Sciatic nerve (tissue), 2 donors: ENCODE measurements at places on chromosomes 2 and 18. TPM values are rescaled to one million over a fixed set of nuclear protein-coding genes. Genes with fewer than 3 reads are reported as not detected.

DNA sequence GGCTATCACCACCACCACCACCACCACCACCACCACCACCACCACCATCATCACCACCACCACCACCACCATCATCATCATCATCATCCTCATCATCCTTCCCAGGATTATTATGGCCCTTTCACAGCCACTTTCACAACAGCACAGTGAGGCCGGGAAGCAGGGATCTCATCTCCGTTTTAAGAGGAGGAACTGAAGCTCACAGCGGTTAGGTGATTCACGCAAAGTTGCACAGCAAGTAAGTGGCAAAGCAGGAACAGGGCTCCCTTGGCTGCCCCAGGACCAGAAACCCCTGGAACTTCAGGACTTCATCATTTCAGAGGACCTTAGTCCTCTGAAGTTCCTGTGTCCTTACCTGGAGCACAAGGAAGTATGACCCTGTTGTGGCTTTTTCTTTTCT, 26.8 kb downstream of the MRPL35 start:
- DNase-seq, result no peak

- DNase-seq, result no peak
These were observed 65.3 kb downstream of the SLC40A1 start for GRCh38 chr2:189515264-189515663.

GRCh38 chr2:212929116-212929515, 222.3 kb downstream of the IKZF2 start:
- DNase-seq, result no peak

- no peak for DNase-seq
These were observed 334.7 kb downstream of the EIPR1 start for GRCh38 chr2:3042601-3043585.

GRCh38 chr2:122194546-122194945, 439.1 kb downstream of the TSN start:
- no peak for DNase-seq

GRCh38 chr2:152348388-152348787, 13.4 kb downstream of the FMNL2 start:
- no peak for DNase-seq

DNA sequence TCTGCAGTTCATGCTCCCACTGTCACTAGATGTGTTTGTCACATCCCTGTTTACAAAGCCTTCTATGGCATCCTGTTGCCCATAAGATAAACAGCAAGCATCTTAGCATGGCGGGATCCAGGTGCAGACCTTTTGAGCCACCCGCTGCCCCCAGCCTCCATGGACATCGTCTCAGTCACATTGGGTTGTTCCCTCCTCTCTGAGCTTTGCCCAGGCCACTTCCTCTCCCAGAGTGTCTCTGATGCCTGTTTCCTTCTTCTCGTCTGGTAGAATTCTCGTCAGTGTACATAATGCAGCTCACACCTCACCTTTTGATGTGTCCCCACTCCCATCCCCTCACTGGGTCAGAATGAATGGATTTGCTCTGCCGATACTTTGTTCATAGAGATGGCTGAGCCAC, 239.0 kb upstream of the APCDD1 start:
- no peak for DNase-seq

DNA sequence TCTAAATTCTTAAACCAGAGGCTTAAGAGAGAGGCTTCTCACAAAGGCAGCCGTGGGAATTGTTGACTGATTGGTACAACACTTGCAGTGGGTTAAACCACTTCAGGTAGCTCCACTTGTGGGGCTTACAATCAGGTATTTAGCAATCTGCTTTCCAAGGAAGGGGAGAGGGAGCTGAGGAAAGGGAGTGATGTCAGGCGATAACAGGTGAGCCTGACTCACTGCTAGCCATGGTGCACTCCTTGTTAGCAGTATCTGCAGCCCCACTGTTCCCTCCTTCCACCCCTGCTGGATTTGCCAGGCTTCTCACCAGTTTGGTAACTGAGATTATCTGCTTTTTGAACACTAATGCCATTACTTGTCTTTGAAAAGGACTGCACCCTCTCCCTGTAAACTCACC, 1056.7 kb upstream of the FANCL start:
- no peak for DNase-seq

DNA sequence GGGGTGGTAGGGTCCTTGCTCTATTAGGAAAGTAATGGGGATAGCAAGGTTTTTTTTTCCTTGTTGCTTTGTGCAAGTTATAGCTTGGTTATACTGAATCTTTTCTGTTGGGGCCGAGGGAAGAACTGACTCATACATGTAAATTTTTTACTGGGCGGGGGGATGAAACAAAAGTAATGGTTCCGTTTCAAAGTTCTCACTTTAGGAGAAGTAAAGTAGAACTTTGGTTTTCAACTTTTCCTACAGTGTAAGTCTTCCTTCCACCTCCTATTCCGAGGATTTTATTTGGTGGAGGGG, 1.1 kb downstream of the AFTPH start:
- DNase-seq, result no peak

DNA sequence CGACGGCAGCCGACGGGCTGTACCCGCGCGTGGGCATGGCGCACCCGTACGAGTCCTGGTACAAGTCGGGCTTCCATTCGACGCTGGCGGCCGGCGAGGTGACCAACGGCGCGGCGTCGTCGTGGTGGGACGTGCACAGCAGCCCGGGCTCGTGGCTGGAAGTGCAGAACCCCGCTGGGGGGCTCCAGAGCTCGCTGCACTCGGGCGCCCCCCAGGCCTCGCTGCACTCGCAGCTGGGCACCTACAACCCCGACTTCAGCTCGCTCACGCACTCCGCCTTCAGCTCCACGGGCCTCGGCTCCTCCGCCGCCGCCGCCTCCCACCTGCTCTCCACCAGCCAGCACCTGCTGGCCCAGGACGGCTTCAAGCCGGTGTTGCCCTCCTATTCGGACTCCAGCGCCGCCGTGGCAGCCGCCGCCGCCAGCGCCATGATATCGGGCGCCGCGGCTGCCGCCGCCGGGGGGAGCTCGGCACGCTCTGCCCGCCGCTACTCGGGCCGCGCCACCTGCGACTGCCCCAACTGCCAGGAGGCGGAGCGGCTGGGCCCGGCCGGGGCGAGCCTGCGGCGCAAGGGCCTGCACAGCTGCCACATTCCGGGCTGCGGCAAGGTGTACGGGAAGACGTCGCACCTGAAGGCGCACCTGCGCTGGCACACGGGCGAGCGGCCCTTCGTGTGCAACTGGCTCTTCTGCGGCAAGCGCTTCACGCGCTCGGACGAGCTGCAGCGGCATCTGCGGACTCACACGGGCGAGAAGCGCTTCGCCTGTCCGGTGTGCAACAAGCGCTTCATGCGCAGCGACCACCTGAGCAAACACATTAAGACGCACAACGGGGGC, 2.0 kb downstream of the SP9 start:
- DNase-seq, result no peak

DNA sequence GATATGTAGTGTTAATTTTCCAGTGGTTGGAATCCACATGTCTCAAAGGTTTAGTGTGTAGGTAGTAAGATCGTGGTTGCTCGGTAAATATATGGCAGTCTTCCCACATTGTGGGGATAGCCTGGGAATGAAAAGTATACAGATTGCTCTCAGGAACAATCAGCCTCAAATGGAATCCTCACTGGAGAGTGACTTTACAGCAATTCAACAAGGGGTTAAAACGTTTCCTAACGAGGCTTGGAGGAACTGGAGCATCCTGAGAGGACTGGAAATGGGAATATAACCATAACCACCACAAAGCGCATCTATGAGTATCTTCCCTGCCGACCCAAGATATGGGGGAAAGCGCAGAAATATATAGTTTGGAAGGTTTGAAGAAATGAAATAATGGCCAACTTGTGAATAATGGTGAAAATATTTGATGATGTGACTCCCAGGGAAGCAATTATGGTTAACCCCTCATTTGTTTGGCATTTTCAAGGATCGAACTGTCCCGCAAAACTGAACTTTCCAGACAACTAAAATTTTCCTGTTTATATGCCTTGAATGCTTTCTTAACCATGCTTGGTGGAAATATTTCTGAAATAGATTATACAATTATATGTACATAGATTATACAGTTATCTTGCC, 100.7 kb upstream of the FOSL2 start:
- DNase-seq, result no peak

DNA sequence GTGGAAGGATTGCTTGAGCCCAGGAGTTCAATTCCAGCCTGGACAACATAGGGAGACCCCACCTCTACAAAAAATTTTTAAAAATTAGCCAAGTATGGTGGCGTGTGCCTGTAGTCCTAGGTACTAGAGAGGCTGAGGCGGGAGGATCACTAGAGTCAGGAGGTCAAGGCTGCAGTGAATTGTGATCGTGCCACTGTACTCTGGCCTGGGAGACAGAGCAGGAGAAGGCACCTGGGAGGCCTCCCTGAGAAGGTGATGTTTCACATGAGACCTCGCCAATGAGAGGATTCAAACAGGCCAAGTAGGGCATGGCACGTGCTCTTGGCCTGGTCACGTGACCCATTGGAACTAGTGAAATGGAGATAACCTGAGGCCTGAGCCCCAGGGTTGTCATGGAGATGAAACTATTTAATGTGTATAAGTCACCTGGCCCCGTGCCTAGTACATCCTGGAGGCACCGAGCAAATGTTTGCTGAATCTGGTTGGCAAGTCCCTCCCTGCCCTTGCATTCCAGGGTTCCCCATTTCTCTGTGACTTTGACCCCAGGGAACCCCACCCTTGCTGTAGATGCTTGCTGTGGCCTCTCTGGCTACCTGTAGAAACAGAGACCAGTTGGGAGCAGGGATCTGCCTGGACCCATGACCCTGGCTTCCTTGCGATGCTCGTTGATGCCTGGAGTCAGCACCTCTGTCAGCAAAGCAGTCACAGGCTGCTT, 26.1 kb upstream of the ROCK2 start:
- no peak for DNase-seq

DNA sequence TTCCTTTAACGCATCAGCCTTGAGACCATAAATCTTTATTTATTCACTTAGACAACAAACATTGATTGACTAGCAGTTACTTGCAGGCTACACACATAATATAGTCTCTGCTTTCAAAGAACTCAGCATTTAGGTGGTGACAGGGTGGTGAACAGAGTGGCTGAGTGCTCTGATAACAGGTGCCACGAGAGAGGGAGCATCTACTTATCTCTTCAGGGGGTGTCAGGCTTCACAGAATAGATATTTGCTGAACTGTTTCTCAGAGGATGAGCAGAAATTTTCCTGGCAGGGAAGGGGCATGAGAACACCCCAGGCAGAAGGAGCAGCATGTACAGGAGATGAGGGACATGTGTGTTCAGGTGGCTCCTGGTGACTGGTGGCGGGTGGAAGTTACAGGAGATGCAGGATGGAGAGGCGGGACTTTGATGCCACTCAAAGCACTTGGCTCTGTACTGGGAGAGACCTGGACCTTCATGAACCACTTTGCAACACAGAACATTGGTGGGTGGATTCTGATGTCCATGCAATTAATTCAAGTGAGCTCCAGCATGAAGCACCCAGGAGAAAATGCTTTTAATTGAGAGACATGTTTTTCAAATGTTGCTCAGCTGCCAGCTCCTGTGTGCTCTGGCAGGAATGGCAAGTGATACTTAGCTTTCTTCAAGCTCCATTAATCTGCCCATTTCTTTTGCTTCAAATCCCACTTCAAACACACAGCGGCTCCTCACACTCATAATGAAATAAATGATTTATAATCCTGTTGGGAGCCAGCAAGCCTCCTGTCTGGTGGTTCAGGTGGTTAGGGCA, 248.9 kb downstream of the MYCN start:
- no peak for DNase-seq

- DNase-seq, result no peak
These were observed 79.7 kb upstream of the IGFBP5 start for GRCh38 chr2:216775043-216775453.

DNA sequence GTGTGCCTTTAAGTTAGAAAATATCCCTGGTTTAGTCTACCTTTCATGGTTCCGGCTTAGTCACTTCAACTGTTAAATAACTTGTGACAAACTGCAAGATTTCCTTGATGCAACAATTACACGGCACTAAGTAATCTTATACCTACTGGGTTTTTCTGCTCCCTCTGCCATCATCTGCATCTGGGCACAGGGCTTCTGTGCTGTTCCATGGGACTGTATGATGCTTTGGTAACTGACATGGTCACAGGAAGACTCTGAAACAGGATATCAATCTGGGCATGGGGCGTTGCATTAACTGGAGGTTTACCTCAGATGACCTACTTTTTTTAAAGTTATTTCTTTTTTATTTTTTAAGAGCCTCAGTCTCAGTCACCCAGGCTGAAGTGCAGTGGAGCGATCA, 365.4 kb downstream of the SS18 start:
- no peak for DNase-seq

Gene HOXD12
- not detected for total RNA-seq

Gene ANKRD23
- 8.3 TPM for total RNA-seq

Gene SGPP2
- total RNA-seq, result 0.53 TPM

Gene SLC5A7
- not detected for total RNA-seq

Gene NR4A2
- total RNA-seq, result 62.1 TPM

Gene ARHGEF4
- total RNA-seq, result 12.1 TPM

Gene AKAIN1
- not detected for total RNA-seq
